ENCODE measurements at places on chromosomes 5 and 9.
A peak's percentile ranks its signal among the peaks of the same experiment; 100 is the strongest.

GRCh38 chr9:71916834-71917534, 5.5 kb downstream of the C9orf85 start:
- DNase-seq, result no peak

DNA sequence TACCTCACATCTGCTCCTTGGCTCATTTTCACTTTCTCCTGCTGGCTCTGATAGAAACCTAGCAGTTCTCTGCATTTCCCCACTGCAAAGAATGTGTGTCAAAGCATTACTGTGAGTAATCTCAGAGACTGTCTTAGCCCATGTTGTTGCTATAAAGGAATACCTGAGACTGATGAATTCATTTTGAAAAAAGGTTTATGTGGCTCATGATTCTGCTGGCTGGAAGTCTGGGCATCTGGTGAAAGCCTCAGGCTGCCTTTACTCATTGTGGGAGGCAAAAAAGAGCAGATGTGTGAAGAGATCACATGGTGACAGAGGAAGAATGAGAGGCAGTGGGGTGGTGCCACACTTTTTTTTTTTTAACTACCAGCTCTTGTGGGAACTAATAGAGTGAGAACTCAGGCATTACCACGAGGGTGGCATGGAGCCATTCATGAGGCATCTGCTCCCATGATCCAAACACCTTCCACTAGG, 191.6 kb upstream of the CTNND2 start:
- no peak for DNase-seq

- DNase-seq, result peak; percentile 9
These were observed 168.6 kb downstream of the EFNA5 start for GRCh38 chr5:107501965-107502675.

GRCh38 chr9:90991953-90992352, 190.3 kb downstream of the SYK start:
- DNase-seq, result no peak

DNA sequence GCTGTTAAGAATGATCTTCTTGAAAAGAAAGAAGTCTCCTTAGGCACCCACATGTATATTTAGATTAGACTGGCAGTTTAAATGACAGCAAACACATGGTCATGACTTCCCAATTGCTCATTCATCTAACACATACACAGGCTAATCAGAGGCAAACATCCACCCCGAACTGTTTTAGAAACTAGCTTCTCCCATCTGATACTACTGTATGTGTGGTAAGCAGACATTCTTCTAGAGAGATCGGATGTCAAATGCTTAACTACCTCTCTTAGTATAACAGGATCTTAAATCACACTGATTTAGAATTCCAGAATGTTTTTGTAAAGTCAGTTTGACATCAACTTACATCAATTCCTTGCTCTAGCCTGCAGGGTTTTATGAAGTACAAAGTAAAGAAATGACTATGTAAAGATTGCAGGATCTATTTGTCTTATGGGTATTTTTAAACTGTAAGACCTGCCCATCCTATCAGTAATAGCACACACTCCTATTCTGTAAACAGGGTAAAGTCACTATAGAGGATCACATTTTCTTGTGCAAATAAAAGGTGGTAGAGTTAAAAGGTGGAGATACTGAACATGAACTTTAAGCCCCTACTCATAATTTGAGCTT, 239.7 kb downstream of the MLLT3 start:
- DNase-seq, result no peak

DNA sequence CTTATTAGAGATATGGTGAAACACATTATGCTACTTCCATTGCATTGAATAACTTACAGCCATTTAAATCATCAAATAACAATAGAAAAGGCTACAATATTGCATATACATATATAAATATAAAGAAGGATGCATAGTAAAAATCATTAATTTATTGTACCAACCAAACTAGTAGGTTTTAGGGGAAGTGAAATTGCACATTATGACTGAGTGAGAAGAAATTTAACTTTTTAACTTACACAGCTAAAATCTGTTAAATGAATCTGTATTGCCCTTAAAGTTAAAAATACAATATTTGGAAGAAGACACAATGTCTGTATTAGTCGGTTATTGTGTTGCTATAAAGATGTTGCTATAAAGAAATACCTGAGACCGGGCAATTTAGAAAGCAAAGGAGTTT, 2073.7 kb upstream of the ACO1 start:
- DNase-seq, result no peak

- no peak for DNase-seq
These were observed 17.4 kb upstream of the NCS1 start for GRCh38 chr9:130154816-130155215.

GRCh38 chr5:132385326-132386105, 16.0 kb downstream of the SLC22A5 start:
- DNase-seq, result peak; percentile 72
